ENCODE measurements at places on chromosomes 2 and 18.

DNA sequence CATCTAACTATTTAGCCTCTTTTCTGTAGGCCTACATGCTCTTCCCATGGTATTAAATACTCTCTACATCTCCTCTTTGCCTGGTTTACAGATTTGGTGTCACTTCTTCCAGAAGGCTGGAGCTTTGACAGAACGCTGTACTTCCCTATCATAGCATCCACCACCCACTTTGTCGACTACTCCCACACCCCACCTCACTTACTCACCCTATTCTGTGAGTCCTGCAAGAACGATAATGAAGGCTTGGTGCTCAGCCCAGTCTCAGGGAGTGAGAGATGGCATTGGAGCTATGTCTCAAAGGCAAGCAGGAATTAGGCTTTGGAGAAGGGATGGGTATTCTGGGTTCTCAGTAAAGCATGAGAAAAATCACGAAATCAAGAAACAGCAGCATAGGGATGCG, 20.3 kb upstream of the KDM3A start:
- H3K36me3 ChIP-seq, result no peaks in the 10 kb centered on the region
- H3K4me3 ChIP-seq, result no peak overlapping the region
- H3K27ac ChIP-seq, result no peak overlapping the region
- no peak for DNase-seq
- no peaks in the 10 kb centered on the region for H3K4me1 ChIP-seq
- peaks cover 54% of the 10 kb centered on the region for H3K27me3 ChIP-seq

DNA sequence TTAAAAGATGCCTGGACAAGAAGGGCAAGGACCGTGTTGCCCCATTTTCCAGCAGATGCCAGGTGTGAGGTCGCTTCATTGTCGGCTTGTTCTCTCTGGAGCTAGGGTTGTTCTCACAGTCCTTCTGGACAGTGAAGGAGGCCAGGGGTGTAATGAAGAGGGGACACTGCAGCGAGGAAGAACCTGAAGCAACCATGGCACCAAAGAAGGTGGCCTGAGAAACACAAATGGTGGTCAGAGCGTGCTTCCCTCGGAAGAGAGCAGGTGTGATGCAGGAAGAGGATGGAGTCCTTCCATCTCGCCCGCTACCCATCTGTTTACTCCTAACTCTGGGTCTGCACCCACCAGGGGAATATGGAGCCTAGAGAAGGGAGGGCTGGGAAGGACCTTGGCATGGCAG, 50.3 kb upstream of the TWIST2 start:
- H3K4me1 ChIP-seq, result no peaks in the 10 kb centered on the region
- H3K36me3 ChIP-seq, result no peaks in the 10 kb centered on the region
- H3K27ac ChIP-seq, result no peak overlapping the region

GRCh38 chr2:64873472-64873924, 115.7 kb upstream of the SLC1A4 start:
- peaks cover 8% of the 10 kb centered on the region for H3K27me3 ChIP-seq
- no peak for DNase-seq
- no peak overlapping the region for H3K4me3 ChIP-seq
- no peaks in the 10 kb centered on the region for H3K36me3 ChIP-seq

GRCh38 chr2:150485871-150486538, 1.5 kb downstream of the RND3 start:
- peak overlapping the region; percentile 98 for H3K27ac ChIP-seq
- DNase-seq, result peak; percentile 91
- H3K27me3 ChIP-seq, result no peaks in the 10 kb centered on the region
- peaks cover 41% of the 10 kb centered on the region for H3K4me1 ChIP-seq
- H3K4me3 ChIP-seq, result peak overlapping the region; percentile 99

- H3K27me3 ChIP-seq, result no peaks in the 10 kb centered on the region
- no peak overlapping the region for H3K4me3 ChIP-seq
- no peaks in the 10 kb centered on the region for H3K36me3 ChIP-seq
Observed at GRCh38 chr2:64861452-64862397, 127.5 kb upstream of the SLC1A4 start.

DNA sequence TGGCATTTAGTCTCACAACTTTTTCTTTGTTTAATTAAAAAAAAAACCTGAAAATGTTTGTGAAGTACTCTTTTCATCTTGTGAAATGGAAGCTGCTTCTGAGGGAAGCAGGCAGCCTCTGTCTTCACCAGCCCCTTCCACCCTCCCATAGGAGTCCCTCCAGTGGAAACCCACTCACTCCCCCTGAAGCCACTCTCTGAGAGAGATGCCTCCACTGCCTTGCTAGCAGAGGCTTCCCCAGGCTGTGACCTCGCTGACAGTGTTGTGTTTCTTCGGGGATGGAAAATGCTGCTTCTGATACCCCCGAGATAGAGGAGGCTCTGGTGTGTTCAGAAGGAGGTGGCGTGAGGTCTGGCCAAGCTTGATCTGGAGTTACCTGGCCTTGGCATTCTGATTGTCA, 59.9 kb downstream of the SH3RF3 start:
- DNase-seq, result no peak
- no peaks in the 10 kb centered on the region for H3K27me3 ChIP-seq
- H3K4me3 ChIP-seq, result no peak overlapping the region

DNA sequence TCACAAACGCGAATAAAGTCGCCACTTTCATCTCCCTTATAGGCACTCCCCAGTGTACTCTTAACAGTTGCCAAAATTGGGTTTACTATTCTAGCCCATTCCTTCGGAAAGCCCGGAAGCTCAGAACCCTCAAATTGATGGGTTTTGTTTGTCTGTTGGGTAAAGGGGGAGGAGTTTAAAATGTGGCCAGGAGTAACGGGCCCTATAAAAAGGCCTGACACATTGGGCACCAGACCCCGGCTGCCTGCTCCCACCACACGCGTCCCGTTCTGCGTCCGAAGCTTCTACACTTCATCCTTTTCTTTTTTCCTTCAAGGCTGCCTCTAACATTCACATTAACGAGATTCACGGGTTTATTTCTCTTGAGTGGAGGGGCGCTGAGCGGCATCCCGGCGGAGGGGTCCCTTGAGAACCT, 837 bp downstream of the NHEJ1 start:
- H3K27ac ChIP-seq, result peak overlapping the region; percentile 96
- DNase-seq, result no peak
- peaks cover 29% of the 10 kb centered on the region for H3K4me1 ChIP-seq
- peak overlapping the region; percentile 79 for H3K4me3 ChIP-seq
- no peaks in the 10 kb centered on the region for H3K27me3 ChIP-seq

All from chondrocyte (in vitro differentiated cells).